ENCODE measurements at places on chromosomes 5 and 9.
A peak's percentile ranks its signal among the peaks of the same experiment; 100 is the strongest.

DNA sequence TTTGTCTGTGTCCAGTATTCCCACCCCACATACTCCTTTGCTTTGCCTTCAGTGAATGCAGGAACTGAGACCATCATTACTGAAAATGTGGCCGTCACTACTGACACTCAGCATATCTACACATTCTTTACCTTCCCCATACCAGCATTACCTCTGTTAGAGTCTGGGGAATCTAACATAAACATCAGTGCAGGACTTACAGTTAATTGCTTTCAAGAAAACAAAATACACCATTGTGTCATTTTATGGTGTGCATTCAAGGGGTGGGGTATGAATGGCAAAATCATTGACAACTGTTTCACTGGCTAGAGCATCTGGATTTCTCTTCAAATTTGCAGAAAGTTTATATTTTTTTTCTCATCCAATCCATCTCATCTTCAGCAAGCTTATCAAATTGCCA, 731.4 kb upstream of the RIOK2 start:
- H3K36me3 ChIP-seq, result no peaks in the 10 kb centered on the region
- no peaks in the 10 kb centered on the region for H3K4me1 ChIP-seq
- no peaks in the 10 kb centered on the region for H3K27me3 ChIP-seq
- H3K4me3 ChIP-seq, result no peak overlapping the region
- no peak overlapping the region for H3K27ac ChIP-seq

- H3K36me3 ChIP-seq, result no peaks in the 10 kb centered on the region
- H3K27ac ChIP-seq, result peak overlapping the region; percentile 85
- peak; percentile 75 for DNase-seq
- H3K4me1 ChIP-seq, result no peaks in the 10 kb centered on the region
- H3K27me3 ChIP-seq, result no peaks in the 10 kb centered on the region
These were observed 1.6 kb downstream of the PDGFRB start for GRCh38 chr5:150153957-150154617.

GRCh38 chr5:90055831-90056328, 353.7 kb downstream of the CETN3 start:
- no peak overlapping the region for H3K27ac ChIP-seq
- no peaks in the 10 kb centered on the region for H3K4me1 ChIP-seq
- DNase-seq, result no peak
- no peaks in the 10 kb centered on the region for H3K27me3 ChIP-seq
- H3K36me3 ChIP-seq, result no peaks in the 10 kb centered on the region
- H3K4me3 ChIP-seq, result no peak overlapping the region

- H3K36me3 ChIP-seq, result no peaks in the 10 kb centered on the region
- no peak overlapping the region for H3K27ac ChIP-seq
- no peaks in the 10 kb centered on the region for H3K4me1 ChIP-seq
- H3K4me3 ChIP-seq, result no peak overlapping the region
- no peaks in the 10 kb centered on the region for H3K27me3 ChIP-seq
These were observed 57.7 kb upstream of the MAMDC2 start for GRCh38 chr9:69985971-69986370.

DNA sequence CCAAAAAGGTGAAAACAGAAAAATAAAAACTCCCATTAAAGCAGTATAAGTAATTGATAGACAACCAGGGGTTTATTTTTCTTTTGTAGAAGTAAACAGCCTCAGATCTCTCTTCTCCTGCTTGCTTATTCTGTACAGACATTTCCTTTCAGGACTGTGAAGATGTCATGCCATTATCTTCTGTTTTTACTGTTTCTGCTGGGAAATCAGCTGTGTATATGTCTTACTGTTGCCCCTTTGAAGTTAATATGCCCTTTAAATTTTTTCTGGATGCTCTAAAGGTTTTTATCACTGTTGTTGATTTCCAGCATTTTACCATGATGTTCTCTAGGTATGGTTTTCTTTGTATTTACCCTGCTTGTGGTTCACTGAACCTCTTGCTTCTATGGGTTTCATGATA, 199.5 kb downstream of the NXNL2 start:
- H3K27ac ChIP-seq, result no peak overlapping the region
- no peaks in the 10 kb centered on the region for H3K36me3 ChIP-seq
- DNase-seq, result no peak
- no peaks in the 10 kb centered on the region for H3K4me1 ChIP-seq
- no peak overlapping the region for H3K4me3 ChIP-seq

- H3K36me3 ChIP-seq, result no peaks in the 10 kb centered on the region
- H3K27ac ChIP-seq, result no peak overlapping the region
- DNase-seq, result no peak
- no peaks in the 10 kb centered on the region for H3K27me3 ChIP-seq
These were observed 195.6 kb upstream of the RAI14 start for GRCh38 chr5:34460496-34460895.

DNA sequence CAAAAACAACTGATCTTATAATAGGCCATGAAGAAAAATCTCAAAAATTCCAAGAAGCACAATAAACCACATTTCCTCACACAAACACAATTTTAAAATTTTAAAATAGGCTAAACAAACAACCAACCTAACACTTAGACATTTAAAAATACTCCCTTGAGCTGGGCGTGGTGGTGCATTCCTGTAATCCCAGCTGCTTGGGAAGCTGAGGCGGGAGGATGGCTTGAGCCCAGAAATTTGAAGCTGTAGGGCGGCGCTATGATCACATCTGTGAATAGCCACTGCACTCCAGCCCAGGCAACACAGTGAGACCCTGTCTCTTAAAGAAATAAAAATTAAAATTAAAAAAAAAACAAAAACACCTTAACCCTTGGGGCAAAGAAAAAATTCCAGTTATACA, 36.9 kb upstream of the TESK1 start:
- H3K4me3 ChIP-seq, result no peak overlapping the region
- no peak overlapping the region for H3K27ac ChIP-seq
- no peak for DNase-seq
- no peaks in the 10 kb centered on the region for H3K36me3 ChIP-seq
- H3K4me1 ChIP-seq, result peaks cover 8% of the 10 kb centered on the region

DNA sequence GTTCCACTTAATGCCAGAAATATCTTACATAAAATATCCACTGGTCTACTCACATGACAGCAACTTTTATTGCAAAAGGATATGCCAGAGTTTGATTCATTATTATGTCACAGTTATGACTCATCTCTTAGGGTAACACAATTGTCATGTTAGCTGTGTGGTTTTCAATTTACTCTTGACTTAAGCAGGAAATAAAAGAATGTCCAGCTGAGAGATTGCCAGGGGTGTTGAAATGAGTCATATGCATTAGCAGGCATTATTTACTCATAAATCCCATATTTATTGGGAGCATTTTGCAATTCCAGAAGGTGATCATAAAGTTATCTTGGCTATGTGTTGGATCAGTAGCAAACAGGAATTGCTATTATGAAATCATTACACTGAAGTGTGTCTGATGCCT, 1164.6 kb upstream of the CDH18 start:
- no peak for DNase-seq
- H3K27me3 ChIP-seq, result no peaks in the 10 kb centered on the region
- no peak overlapping the region for H3K27ac ChIP-seq

- no peak overlapping the region for H3K4me3 ChIP-seq
- no peak overlapping the region for H3K27ac ChIP-seq
- H3K36me3 ChIP-seq, result no peaks in the 10 kb centered on the region
These were observed 164.1 kb upstream of the SEMA6A start for GRCh38 chr5:116738615-116739261.

- no peaks in the 10 kb centered on the region for H3K4me1 ChIP-seq
- no peaks in the 10 kb centered on the region for H3K36me3 ChIP-seq
- DNase-seq, result no peak
- H3K27ac ChIP-seq, result no peak overlapping the region
These were observed 288.3 kb upstream of the CDH18 start for GRCh38 chr5:20276061-20276958.

GRCh38 chr5:129912601-129913255, 8.5 kb downstream of the CHSY3 start:
- no peaks in the 10 kb centered on the region for H3K27me3 ChIP-seq
- no peak overlapping the region for H3K27ac ChIP-seq
- no peak for DNase-seq
- H3K4me1 ChIP-seq, result no peaks in the 10 kb centered on the region
- no peaks in the 10 kb centered on the region for H3K36me3 ChIP-seq

- no peak overlapping the region for H3K4me3 ChIP-seq
- no peak overlapping the region for H3K27ac ChIP-seq
- H3K4me1 ChIP-seq, result no peaks in the 10 kb centered on the region
- DNase-seq, result no peak
- no peaks in the 10 kb centered on the region for H3K36me3 ChIP-seq
These were observed 11.7 kb upstream of the OR1N1 start for GRCh38 chr9:122538757-122539156.

- H3K27me3 ChIP-seq, result no peaks in the 10 kb centered on the region
- no peaks in the 10 kb centered on the region for H3K36me3 ChIP-seq
- H3K4me1 ChIP-seq, result peaks cover 14% of the 10 kb centered on the region
- H3K27ac ChIP-seq, result peak overlapping the region; percentile 73
- no peak overlapping the region for H3K4me3 ChIP-seq
These were observed 139.2 kb upstream of the TRIM32 start for GRCh38 chr9:116547729-116548426.

DNA sequence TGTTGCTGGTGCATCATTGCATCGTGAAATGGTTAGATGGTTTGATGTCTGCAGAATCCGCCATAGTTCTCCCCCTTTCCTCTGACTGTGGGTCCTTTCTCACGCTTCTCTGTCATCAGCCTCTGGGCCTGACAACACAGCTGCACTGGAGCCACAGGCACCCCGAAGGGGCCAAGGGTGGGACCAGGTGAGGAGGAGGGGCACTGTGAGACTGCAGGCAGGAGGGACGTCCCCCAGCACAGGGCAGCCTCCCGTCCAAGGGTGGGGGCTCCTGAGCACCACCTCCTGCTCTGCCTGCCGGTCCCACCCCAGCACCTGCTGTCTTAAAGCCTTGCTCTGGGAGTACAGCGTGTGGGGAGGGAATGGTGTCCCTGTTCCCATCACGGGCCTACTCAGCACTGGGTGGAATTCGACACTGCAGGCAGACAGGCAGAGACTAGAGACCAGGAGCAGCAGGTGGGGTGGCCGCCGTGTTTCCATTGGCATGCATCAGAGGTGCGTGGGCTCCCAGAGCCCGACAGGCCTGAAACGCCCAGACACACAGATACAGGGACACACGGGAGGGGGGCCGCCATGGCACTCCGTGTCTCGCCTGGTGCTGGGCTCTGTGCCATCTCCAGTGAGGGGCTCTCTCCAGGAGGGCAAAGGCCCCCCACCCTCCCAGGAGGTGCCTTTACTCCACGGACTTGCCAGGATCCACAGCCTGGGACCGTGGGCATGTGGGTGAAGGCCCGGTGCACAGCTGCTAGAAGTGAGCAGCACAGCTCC, 15.0 kb downstream of the CACNA1B start:
- H3K27ac ChIP-seq, result no peak overlapping the region
- H3K4me1 ChIP-seq, result no peaks in the 10 kb centered on the region
- no peaks in the 10 kb centered on the region for H3K27me3 ChIP-seq
- no peak overlapping the region for H3K4me3 ChIP-seq
- DNase-seq, result peak; percentile 65
- H3K36me3 ChIP-seq, result no peaks in the 10 kb centered on the region

DNA sequence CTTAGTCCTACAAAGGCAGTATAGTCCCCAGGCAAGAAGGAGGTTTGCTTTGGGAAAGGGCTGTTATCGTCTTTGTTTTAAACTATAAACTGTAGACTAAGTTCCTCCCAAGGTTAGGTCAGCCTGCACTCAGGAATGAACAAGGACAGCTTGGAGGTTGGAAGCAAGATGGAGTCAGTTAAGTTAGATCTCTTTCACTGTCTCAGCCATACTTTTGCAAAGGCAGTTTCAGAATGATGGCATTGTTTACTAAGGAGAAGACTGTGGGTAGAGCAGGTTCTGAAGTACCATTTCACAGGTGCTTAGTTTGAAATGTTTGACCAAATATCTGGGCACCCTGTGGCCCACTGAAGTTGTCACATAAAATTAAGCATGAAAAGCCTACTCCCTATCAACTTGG, 19.4 kb downstream of the SNX24 start:
- no peaks in the 10 kb centered on the region for H3K27me3 ChIP-seq
- H3K4me3 ChIP-seq, result no peak overlapping the region
- no peaks in the 10 kb centered on the region for H3K36me3 ChIP-seq
- no peak overlapping the region for H3K27ac ChIP-seq
- DNase-seq, result no peak

DNA sequence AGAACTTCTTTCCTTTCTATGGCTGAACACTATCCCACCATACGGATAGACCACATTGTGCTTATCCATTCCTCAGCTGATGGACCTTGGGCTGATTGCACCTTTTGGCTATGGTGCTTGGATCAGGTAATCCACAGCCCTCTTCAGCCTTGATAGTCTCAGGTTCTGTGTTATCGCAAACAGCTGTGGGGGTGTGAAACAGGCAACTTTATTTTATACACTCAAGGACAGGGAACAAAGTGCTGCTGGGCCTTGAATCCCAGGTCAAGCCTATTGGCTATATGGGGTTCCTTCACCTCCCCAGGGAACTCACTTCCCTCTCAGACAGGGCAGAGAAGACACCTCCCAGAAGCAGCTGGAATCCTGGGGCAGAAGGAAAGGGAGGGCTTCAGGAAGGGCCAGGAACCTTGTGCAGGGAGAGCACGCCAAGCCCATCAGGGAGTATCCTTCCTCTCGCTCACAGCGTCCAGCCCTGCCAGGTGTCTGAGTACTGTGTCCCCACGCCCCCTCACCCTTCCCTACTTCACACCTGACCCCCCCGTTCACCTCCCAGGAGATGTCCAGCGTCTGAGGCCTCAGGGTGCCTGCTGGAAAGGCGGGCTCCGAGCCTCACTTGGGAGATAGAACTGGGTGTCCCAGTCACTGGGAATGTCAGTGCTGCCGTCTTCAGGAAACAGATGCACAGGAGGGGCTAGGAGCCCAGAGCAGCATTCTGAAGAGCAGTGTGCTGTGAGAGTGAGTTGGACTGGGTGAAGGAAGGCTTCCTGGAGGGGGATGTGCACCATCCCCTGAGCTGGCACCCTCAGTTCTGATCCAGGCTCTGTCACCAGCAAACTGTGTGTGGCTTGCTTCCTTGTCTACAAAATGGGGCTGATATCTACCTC, 32.8 kb downstream of the AFAP1L1 start:
- H3K36me3 ChIP-seq, result no peaks in the 10 kb centered on the region
- peaks cover 8% of the 10 kb centered on the region for H3K4me1 ChIP-seq
- no peaks in the 10 kb centered on the region for H3K27me3 ChIP-seq
- H3K27ac ChIP-seq, result no peak overlapping the region

DNA sequence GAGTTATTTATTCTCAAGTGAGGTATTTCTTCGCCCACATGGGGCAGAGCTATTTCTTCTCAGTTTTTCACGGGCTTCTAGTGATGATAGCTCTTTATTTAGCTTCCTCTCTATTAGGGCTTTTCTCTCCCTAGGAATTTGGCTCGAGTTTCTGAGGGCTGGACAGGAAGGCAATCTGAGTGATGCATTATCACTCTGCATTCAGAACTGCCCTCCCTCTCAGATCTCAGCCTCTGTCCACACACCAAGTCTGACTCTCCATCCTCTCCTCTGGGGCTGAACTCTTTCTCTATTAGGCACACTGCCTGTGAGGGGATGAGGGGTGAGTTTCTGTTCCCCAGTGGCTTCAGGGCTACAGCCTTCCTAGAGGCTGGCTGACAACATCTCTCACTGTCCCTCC, 14.9 kb upstream of the SCAMP1 start:
- H3K4me1 ChIP-seq, result no peaks in the 10 kb centered on the region
- H3K36me3 ChIP-seq, result no peaks in the 10 kb centered on the region
- H3K27ac ChIP-seq, result no peak overlapping the region
- H3K4me3 ChIP-seq, result no peak overlapping the region
- no peaks in the 10 kb centered on the region for H3K27me3 ChIP-seq

All from kidney (tissue), 22 donors.